ENCODE measurements at places on chromosomes 11 and 22.

DNA sequence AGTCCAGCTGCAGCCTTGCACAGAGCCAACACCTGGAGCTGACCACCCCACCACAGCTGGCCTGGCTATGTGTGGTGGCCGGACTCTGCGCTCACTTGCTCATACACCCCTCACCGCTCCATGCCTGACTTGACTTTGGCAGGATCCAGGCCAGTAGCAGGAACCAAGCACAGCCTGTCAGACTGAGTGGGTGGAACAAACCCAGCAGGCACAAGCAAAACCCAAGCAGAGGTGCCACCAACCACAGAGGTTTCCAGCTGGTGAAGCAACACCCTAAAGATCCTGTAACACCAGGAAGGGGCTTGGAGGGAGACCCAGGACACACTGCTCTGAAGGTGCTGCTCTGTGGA lies 44.9 kb upstream of the WNT11 start:
- no peak for DNase-seq

GRCh38 chr11:8055091-8055835 lies 25.7 kb upstream of the TUB start:
- DNase-seq: no peak

GRCh38 chr11:67347964-67348749 lies 5.2 kb downstream of the POLD4 start:
- DNase-seq: no peak

DNA sequence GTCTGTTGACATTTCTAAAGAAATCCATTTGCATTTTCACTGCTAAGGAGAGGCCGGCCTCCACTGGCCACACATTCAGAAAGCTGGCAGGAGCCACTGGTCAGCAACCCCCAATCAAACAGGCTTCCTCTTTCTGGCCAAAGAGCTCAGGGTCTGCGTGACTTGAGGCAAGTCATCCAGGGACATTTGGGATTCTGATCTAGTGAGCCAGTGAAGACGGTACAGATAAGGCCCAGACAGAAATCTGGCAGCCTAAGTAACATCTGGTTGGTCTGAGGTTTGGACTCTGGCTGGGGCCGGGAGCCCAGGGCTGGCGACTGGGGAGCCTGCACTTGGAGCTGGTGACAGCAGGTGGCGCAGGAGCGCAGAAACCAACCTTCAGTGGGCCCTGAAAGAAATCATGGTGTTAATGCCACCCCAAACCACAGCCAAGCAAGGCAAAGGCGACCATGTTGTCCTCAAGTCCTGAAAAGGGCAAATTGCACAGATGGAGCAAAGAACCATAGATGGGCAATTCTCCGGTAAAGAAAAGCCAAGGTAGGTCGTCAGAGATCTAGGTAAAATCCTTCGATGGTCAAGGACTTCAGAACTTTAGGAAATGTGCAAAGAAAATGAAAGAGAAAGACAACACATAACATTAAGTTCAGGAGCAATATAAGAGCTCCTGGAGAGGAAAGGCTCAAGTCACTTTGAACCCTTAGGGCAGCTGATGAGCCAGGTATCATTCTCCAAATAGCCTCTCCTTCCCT lies 99.4 kb upstream of the BLID start:
- no peak for DNase-seq

DNA sequence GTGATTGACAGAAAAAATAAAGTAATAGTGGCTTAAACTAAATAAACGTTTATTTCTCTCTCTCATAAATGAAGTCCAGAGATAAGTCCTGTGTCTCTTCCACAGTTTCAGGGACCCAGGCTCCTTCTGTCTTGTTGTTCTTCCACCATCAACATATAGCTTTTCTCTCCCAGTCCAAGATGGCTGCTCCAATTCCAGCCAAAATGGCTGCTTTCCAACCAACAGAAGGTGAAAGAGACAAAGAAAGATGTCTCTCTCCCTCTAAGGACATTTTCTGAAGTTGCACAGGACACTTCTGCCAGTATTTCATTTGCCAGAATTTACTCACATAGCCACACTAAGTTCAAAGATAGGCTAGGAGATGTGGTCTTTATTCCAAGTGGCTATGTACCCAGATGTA lies 9.4 kb upstream of the PLEKHB1 start:
- no peak for DNase-seq

- DNase-seq: no peak
These were observed 1068.8 kb downstream of the DLG2 start for GRCh38 chr11:84558085-84558905.

DNA sequence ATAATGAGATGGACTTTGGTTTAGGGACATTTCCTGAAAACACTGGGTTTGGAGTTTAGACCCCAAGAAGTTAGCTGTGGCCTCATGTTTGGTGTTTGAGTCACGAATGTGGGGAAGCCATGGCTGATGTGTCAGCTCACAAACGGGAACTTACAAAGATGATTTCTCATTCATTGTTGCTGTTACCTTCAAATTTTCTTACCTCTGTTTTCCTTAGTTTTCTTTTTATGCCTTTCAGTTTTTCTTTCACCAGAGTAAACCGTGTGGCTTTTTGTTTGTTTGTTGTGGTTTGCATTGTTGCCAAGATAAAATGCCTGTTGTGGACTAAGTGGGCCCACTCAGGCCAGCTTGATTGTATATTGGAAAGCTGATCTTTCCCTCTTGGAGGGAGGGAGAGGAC lies 89.1 kb downstream of the SWAP70 start:
- no peak for DNase-seq

DNA sequence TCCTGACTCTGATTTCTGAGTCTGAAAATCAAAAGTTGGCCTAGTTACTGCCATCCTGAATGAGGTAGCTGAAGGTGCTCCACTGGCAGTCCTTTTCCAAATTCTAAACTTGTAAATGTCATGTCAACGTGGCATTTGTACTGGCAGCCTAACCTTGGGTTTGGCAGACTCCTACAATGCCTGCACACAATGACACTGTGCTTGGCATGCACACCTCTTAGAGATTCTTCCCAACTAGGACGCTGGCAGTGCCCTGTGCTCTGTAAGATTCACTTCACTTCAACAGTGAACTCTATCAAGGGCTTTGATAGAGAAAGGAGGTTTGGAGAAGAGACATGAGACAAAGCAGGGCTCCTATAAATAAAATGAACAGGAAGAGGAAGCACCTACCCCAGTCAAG lies 21.9 kb upstream of the PPP2R1B start:
- no peak for DNase-seq

GRCh38 chr11:35588627-35589026 lies 29.6 kb upstream of the FJX1 start:
- DNase-seq: no peak

- no peak for DNase-seq
These were observed 242.3 kb downstream of the SWAP70 start for GRCh38 chr11:9905960-9906791.
